ENCODE measurements at places on chromosomes 1 and 21. TPM values are rescaled to one million over a fixed set of nuclear protein-coding genes. Genes with fewer than 3 reads are reported as not detected.

GBP5 gene
- total RNA-seq, result 0.09 TPM

KDM1A gene
- 121 TPM for total RNA-seq

FCN3 gene
- 0.72 TPM for total RNA-seq

IL20 gene
- total RNA-seq, result not detected

AMY1B gene
- total RNA-seq, result not detected

CD5L gene
- total RNA-seq, result not detected
